ENCODE measurements at places on chromosomes 4 and X. TPM values are rescaled to one million over a fixed set of nuclear protein-coding genes. Genes with fewer than 3 reads are reported as not detected.

The MTMR8 gene
- polyA plus RNA-seq, result 2.8 TPM

The RELL1 gene
- 10.4 TPM for polyA plus RNA-seq

The RADX gene
- 5.1 TPM for polyA plus RNA-seq

DNA sequence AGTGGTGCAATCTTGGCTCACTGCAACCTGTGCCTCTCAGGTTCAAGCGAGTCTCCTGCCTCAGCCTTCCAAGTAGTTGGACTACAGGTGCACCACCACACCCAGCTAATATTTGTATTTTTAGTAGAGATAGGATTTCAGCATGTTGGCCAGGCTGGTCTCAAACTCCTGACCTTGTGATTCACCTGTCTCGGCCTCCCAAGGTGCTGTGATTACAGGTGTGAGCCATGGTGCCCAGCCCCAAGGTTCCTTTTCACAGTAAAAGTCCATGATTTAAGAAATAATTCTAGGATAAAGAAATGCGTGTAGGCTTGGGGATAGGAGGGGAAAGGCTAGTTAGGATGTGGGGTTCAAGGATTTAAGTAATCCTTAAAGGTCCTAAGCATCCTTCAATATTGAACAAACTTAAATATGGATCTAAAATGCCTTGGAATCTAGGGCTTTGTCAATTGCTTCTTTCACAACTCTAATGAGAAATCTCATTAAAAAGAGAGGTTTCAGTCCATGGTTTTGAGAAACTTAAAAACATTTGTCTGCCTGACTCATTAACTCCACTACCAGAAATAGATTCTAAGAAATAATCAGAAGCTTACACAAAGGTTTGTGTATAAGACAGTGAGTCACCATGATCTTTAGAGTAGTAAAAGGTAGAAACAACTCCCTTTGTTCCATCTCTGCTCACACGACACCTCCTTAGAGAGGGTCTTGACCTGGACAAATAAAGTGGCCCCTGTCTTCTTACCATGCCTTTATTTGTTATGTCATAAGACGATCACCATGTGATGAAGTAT, 203.2 kb downstream of the PTTG2 start:
- DNase-seq, result no peak

DNA sequence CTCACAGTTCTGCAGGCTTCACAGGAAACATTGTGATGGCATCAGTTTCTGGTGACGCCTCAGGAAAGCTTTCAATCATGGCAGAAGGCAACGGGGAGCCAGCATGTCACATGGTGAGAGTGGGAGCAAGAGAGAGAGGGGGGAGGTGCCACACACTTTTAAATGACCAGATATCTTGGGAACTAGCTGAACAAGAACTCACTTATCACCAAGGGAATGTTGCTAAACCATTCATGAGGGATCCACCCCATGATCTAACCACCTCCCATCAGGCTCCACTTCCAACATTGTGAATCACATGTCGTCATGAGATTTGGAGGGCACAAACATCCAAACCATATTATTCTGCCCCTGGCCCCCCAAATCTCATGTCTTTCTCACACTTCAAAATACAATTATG, 43.3 kb upstream of the GPR173 start:
- DNase-seq, result no peak

- DNase-seq, result no peak
These were observed at the start of gene KIT for GRCh38 chr4:54657551-54658251. TSS of gene KIT (plus strand) at chr4:54657957. CDS start at chr4:54658015, 58 bp downstream.

DNA sequence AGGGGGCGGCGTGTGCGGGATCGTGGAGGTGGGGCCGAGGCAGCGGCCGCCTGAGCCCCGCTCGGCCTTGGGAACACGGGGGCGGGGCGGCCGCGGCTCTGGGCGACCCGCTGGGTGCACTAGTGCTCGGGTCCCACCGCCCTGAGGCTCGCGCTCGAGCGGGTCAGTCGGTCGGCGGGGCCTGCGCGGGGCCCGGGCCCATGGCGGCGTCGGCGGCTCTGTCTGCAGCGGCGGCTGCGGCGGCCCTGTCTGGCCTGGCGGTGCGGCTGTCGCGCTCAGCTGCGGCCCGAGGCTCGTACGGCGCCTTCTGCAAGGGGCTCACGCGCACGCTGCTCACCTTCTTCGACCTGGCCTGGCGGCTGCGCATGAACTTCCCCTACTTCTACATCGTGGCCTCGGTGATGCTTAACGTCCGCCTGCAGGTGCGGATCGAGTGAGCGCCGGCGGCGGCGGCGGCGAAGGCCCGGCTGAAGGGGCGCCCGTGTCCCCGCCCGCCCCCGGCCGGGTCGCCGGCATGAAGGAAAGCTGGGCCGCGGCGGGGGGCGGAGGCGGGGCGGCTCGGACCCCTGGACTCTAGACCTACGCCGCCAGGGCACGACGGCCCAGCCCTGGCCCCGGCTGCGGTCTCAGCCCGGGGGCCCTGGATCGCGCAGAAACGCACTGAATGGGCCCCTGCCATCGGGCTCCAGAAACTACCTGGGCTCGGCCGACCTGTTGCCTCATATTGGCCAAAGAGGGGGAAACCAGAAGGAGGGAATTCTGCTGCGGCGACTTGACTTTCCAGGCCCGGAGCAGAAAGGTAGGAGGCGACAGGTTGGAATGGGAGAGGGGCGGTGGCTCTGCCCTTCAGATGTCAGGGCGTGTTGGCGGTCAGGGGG, at the start of gene SMIM10L2A:
SMIM10L2A (plus strand) TSS at position 13 of the 878 bp plus-strand sequence; CDS start at position 201, 188 bp downstream.
- DNase-seq, result no peak

DNA sequence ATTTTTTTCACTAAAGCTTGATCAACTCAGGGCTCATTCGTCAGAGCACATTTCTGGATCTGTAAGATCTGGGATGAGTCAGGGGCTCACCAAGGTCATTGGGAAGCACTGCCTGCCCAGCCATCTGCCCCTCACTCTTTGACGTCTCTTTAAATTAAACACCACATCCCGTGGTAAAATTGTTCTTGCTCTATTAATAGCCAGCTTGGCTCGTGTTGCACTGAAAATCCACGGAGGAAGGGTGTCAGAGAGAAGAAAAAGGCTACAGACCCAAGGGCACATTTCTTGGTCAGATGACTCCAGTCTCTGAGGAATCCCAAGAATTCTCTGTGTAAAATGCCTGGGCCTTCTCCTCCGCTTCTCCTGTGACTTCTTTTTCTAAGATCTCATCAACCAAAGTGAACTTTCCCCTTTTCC, 45.7 kb upstream of the GATB start:
- no peak for DNase-seq

DNA sequence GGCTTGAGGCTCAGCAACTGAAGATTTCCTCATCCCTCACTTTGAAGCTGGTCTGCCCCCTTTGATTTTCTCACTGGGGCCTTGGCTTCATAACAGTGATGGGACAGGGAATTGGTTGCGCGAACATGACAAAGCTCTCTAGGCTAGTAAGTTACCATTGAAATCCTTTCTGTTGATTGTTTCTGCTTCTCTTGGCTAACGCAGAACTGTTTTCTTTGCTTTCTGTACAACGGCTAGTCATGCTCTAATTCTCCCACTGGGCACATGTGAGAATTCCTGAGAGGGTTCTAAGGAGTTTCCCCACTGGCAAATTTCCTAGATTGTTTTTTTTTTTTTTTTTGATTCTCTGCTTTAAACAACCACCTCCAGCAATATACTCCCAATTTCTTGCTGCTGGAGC, 738.6 kb downstream of the PCDH7 start:
- no peak for DNase-seq

DNA sequence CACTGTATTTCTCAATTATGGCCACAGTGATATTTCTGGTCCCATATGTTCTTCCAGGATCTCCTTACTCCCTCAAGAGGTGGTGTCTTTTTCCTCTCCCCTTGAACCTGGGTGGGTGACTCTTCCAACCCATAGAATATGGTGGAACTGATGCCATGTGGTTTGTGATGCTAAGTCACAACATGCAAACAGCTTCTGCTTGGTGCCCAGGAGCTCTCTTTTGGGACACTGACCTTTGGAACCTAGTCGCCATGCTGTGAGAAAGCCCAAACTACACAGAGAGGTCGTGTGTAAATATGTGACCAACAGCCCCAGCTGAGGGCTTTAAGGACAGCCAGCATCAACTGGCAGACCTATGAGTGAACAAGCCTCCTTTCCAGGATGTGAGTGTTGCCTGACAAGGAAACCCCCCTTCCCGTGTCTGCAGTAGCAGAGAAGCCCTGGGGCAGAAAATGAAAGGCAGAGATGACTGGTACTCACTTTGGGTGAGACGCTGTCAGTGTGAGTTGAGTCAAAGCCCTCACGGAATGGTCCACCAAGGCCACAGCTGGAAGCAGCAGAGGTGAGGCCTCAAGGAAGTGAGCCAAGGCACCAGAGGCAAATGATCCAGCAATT, 223.4 kb downstream of the BCOR start:
- DNase-seq, result no peak

- DNase-seq, result no peak
These were observed 45.7 kb downstream of the C4orf50 start for GRCh38 chr4:5972571-5972970.

DNA sequence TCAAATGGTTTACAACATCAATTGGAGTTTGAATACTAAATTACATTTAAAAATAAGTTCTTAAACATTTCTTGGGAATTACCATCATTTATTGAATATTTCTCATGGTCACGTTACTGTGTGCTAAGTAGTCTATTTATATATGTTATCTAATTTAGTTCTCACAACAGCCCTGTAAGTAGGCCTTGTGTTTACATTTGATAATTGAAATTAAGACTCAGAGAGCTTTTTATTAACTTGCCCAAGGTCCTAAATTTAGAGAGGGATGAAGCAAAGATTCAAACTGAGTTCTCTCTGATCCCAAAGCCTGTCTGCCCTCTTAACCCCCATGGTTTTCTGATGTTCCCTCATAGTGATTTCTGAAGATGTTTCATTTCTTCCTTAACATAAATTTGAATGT, 103.7 kb downstream of the CEP135 start:
- DNase-seq, result no peak

GRCh38 chrX:121479406-121479805, 432.0 kb downstream of the GLUD2 start:
- DNase-seq, result no peak

- DNase-seq, result no peak
These were observed 126.2 kb upstream of the ZDHHC15 start for GRCh38 chrX:75648803-75649588.

GRCh38 chrX:52576474-52576873, 59.6 kb upstream of the XAGE1B start:
- DNase-seq, result no peak

Data from left renal pelvis (tissue), 4 donors.